Naive thymus-derived CD8-positive, alpha-beta T cell (primary cell): ENCODE measurements at places on chromosomes 16 and 17. TPM values are rescaled to one million over a fixed set of nuclear protein-coding genes. Genes with fewer than 3 reads are reported as not detected.

The FBXL16 gene
- polyA plus RNA-seq = 9.5 TPM

The PRDM7 gene
- polyA plus RNA-seq = not detected

The RAB40C gene
- 14.6 TPM for polyA plus RNA-seq

The MCRIP2 gene
- polyA plus RNA-seq = 35.5 TPM

The EPOP gene
- polyA plus RNA-seq = 0.04 TPM

The TBC1D3H gene
- not detected for polyA plus RNA-seq

The CCL18 gene
- not detected for polyA plus RNA-seq

The TOP2A gene
- polyA plus RNA-seq = 0.14 TPM

The HOXB8 gene
- polyA plus RNA-seq = not detected
